DMS 273 treated with DMSO at 0.1 percent for 48 hours (cell line): ENCODE measurements at places on chromosomes 5 and 9.
A peak's percentile ranks its signal among the peaks of the same experiment; 100 is the strongest.

DNA sequence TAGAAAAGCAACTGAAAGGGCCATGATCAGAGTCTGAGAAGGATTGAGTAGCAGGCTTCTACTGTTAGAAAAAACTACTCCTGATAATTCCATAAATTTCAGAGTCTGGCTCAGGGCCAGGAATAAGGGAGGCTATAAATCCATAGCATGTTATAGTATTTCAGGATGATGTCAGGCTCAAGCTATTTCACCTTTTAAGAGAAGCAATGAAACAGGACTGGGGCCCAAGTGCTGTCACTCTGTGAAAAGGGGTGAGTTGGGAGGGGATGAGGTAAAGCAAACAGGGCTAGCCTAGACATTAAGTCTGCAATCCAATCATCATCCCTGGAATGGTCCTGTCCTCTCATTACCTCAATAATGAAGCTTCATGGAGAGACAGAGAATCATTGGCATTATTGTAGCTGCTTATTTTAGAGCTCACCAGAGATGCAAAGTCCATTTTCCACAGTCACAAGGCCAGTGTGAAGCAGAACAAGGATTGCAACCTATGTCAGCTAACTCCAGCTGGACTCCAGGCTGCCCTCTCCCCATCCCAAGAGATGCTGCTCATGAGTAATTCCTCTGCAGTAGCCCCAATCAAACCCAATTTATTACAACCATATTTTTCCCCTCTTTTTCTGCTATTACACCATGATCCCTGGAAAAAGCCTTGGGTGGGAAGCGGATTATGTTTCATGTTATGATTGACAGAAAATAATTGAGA lies 56.0 kb downstream of the PAPPA start:
- no peak for DNase-seq

- no peak for DNase-seq
Measured at GRCh38 chr5:105982526-105982925, 1688.2 kb downstream of the EFNA5 start.

DNA sequence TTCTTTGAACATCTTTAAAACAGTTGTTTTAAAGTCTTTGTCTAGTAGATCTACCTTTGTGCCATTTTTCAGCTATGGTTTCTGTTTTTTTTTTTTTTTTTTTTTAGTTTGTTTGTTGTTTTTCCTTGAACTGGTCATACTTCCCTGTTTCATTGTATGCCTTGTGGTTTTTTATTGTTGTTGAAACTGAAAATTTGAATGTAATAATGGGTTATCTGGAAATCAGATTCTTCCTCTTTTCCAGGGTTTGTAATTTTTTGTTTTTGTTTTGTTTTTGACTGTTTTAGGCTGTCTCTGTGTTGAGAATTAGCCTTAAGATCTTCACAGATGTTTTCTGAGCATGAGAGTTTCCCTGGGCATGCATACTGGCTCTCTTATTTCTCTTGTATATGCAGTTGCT lies 269.6 kb upstream of the DAP start:
- DNase-seq = no peak

DNA sequence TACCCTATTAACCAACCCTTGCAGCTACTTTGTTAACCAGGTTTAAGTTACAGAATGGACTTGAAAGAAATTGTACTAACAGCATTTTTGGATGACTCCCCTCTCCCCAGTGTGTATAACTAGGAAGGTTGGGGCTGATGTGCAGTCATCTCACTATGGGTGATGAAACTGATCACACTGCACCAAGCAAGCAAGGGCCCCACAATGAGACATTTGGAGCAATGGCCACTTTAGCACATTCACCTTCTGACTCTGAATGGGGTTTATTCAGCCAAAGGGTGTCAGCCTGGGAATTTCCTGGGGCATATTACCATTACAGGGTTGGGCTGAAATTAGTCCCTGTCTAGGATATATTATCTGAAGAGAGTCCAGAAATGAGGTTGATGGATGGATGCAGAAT lies 18.7 kb upstream of the CYFIP2 start:
- DNase-seq = no peak

- DNase-seq = no peak
Measured at GRCh38 chr9:14531341-14532269, 161.6 kb downstream of the ZDHHC21 start.

GRCh38 chr5:179610109-179610902 lies 13.2 kb downstream of the HNRNPH1 start:
- DNase-seq = peak; percentile 31

GRCh38 chr5:112413611-112414010 lies 5.5 kb downstream of the EPB41L4A start:
- no peak for DNase-seq

GRCh38 chr5:117794847-117795246 lies 1193.5 kb downstream of the DTWD2 start:
- DNase-seq = no peak

DNA sequence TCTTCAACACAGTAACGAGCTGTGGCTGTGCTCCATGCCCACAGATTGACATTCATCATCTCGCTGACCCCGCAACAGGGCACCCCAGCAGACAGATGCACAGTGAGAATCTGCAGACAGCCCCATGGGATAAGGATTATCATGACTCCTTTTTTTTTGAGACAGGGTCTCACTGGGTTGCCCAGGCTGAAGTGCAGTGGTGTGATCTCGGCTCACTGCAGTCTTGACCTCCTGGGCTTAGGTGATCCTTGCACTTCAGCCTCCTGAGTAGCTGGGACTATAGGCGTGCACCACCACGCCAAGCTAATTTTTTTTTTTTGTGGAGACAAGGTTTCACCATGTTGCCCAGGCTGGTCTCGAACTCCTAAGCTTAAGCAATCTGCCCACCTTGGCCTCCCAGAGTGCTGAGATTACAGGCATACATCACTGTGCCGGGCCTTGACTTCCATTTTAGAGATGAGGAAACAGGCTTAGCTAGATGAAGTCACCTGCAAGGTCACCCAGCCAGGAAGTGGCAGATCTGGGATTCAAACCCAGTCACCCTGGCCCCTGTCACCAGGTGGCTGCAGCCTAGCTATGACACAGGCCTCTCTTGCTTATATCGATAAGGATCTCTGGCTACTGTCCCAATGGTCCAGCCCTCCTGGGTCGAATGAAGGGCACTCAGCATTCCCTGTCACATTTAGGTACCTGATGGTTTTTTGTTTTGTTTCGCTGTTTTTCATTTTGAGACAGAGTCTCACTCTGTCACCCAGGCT lies 5.1 kb downstream of the AIF1L start:
- DNase-seq = no peak

GRCh38 chr5:24188216-24188925 lies 456.4 kb downstream of the CDH10 start:
- DNase-seq = no peak

DNA sequence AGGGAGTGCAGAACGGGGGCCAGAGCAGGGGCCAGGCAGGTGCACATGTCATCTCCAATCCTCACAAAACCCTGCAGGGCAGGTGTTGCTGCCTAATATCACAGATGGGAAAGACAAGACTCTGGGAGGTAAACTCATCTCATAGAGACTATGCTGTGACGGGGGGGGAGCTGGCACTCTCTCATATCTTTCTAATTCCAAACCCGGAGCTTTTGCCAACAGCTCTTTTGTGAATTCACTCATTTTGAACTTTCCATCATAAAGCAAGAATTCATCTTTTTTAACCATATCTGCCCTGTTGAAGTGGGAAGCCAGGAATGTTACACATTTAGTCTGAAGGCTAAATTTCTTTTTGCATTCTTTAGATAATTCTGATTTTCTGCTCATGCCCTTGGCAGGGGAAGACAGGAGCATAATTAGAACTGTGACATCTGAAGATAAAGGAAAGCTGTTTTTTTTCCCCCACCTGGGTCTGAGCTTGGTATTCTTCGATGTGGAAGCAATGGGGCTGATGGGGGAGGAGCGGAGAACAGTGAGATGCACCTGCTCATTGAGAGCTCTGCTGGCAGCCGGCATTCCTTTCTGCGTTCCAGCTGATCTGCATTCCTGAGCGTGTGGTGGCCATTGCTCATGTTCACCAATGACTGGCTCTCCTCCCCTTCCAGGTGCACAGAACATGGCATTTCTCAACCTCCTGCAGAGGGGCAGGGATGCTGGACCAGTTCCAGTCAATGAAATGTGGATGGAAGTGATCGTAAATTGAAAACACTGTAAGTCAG lies 159.2 kb downstream of the NSG2 start:
- no peak for DNase-seq

- DNase-seq = no peak
Measured at GRCh38 chr9:37174247-37174646, 53.9 kb downstream of the ZCCHC7 start.

DNA sequence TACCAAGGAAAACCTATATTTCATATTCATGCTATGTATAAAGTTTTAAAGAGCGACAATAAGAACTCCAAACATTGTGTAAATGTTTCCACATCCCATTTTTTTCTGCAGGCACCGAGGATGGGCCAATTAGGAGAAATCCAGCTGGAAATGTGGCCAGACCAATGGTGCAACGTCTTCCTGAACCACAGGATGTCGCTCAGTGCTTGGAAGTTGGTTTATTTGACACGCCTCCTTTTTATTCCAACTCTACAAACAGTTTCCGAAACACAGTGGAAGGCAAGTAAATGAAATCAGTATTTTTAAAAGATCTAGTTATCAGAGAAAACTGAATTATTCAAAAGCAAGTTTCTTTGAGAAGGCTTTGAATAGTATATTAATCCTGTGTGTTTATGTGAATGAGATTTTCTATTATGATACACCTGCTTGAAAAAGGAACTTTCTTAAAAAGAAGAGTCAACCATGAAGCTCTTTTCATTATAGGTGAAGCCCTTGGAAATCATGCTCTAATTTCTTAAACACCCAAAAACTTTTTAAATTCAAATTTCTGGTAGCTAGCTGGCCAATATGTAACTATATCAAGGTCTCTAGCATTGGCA lies 9.1 kb downstream of the TYRP1 start:
- DNase-seq = peak; percentile 66

DNA sequence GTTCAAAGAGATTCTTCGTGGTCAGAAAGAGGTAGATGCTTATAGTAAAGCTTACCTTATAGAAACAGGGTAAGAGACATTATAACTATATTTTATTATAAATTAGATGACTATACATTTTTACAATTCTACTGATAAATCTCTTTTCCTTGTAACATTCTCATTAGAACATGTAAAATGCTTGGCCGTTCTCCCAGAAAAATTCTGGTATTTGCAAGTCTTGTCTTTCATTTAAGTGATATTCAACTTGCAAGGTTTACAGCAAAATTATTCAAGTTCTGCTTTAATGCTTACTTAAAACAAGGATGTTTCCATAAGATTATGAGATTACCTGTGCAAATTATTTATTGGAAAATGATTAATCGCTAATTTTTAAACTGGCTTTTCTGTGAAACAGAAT lies 41.3 kb upstream of the CDH18 start:
- DNase-seq = no peak

DNA sequence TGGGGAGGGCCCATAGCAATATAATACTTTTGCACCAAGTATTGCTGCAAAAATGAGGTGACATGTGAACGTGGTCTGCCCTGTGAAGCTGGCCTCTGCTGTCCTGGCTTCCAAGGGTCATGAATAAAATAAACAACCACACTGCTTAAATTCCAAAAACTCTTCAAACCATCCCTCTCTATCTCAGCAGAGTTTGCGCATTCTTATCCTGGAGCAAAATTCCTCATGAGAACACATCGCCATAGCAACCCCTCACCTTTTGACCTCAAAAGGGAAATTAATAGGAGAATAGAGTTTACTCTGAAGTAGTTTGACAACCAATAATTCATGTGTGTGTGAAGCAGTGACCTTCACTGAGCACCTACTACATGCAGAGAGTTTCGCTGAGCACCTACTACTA lies 342.9 kb downstream of the SPOCK1 start:
- DNase-seq = no peak

- DNase-seq = no peak
Measured at GRCh38 chr9:16613605-16614004, 256.9 kb downstream of the BNC2 start.

DNA sequence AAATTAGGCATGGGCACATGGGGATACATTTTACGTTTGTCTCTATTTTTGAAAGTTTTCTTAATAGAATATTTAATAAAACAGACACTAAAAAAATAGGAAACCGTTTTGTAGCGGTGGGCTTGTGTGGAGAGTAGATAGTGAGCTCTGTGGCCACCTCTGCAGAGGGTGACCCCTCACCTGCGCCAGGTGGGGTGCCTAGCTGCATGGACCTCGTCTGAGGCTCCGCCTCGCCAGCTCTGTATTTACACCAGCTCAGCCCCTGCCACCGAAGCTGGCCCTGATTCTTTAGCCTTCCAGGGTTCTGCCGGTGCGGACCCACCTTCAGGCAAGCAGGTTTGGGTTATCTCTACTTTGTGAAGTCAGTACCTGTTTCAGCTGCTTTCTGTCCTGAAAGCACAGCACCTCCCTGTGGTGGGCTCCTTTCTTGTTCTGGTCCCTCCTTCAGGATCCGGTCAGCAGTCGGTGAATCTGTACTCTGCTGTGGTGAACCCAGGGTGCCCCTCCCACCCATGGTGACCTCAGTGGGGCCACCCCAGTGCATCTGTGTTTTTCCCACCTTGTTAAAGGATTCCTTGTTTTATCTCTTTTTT lies 105.2 kb upstream of the CACNA1B start:
- no peak for DNase-seq

DNA sequence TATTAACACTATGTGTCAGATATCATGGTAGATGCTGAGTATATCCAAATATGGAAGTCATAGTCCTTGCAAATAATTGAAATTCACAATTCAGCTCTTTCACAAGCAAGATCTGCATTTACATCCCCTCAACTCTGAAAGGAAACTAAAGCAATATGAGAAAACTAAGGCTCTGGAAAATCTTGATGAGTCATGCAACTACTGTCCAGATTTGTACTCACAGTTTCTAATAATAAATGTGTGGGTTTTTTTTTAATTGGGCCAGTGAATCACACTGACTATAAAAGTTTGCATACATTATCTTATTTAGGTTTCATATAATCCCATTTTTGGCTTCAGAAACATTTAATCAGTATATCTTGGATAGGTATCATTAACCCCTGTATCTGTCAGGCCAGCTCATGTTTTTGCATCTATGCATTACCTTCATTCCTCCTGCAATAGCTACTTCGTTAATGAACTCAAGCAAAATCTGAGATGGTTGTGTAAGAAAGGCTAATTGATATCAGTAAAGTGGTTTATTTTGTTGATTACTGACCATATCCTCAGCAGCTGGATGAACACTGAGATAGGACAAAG lies 58.7 kb upstream of the PRR16 start:
- no peak for DNase-seq

DNA sequence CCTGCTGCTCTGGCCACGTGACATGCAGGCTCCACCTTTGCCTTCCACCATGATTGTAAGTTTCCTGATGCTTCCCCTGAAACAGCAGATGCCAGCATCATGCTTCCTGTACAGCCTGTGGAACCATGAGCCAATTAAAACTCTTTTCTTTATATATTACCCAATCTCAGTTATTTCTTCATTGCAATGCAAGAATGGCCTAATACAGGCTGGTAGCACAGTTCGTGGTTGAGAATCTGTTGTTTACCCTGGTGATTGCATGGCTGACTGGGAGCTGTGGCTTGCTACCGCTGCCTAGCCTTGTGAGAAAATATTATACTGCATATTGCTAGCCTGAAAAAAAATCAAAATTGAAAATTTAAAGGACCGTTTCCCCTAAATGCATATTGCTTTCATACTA lies 44.8 kb upstream of the PTPN3 start:
- DNase-seq = no peak

GRCh38 chr5:59007460-59008063 lies 424.7 kb downstream of the RAB3C start:
- no peak for DNase-seq
